Right lobe of liver (tissue), 6 donors: ENCODE measurements at places on chromosomes 6 and 20. TPM values are rescaled to one million over a fixed set of nuclear protein-coding genes. Genes with fewer than 3 reads are reported as not detected.

- no peak for DNase-seq
Measured at GRCh38 chr6:160004419-160005175, 35.7 kb downstream of the IGF2R start.

GRCh38 chr6:53197553-53197952 is 48.9 kb upstream of the GCM1 start:
- no peak for DNase-seq

SYNDIG1 gene
- not detected for total RNA-seq

GRCh38 chr20:37240337-37241067 is 21.1 kb downstream of the GHRH start:
- no peak for DNase-seq

NOTCH4 gene
- 16.5 TPM for total RNA-seq
